ENCODE measurements at places on chromosomes 12 and 14.

DNA sequence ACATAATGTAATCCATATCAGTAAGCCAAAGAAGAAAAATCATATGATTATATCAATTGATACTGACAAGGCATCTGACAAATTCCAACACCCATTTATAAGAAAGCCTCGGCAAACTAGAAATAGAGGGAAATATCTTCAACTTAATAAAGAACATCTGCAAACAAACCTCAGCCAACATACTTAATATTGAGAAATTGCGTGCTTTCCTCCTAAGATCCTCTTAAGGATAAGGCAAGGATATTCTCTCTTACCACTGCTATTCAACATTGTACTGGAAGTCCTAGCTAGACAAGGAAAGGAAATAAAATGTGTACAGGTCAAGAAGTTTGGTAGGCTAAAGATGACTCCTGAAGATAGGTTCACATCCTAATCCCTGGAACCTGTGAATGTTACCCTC, 115.9 kb downstream of the DERA start:
- DNase-seq = no peak

DNA sequence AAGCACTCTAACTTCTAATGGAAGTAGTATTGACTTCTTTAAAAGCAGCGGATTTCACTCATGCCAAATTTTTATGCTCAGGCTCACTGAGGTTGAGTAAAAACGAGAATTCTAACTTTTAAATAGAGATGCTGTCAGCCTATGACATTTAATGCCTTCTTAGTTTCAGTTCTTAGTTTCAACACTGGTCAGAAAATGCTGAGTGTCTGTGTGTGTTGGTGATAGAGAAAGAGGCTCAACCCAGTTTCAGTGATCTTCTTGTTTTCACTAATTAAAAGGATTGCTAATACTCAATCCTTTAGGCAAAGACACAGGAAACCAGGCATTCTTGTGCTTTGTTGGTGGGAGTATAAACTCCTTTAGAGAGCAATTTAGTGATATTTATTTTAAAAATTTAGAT, 31.0 kb downstream of the PEBP1 start:
- DNase-seq = no peak

GRCh38 chr12:101799774-101800173, 31.0 kb downstream of the GNPTAB start:
- DNase-seq = no peak

DNA sequence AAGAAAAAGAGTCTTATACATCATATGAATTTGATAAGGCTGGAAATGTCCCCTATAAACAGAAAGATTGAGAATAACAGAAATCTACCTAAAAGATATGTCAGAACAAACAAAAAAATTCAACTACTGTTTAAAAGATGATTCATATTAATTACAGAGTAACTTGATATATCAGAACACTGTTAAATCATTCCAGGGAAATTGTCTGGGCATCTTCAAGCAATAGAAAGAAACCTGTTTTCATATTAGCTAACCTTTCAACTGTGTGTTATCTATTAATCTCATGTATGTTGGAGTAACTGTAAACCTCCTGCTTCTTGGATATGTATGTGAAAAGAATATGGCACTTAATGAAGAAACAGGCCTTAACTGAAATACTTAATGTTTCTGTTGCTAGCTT, 96.7 kb downstream of the NUBPL start:
- DNase-seq = no peak

DNA sequence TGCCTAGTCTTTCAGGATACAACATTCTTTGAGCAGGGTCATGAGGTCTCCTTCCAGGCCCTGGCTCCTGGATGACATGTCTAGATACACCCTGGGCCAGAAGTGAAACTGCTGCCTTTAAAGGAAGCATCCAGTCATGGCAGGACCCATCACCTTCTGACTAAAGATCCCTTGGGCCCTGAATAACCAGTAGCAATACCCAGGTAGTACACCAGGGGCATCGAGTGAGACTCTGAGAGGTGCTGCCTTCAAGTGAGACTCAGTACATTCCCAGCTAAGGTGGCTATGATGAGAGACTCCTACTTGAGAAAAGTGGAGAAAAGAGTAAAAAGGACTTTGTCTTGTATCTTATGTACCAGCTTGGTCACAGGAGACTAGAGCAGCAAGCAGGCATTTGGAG, 23.5 kb downstream of the OR6C68 start:
- DNase-seq = no peak

All from stimulated activated CD8-positive, alpha-beta memory T cell treated with anti-CD3 and anti-CD28 coated beads, Interleukin-7, amount 100 ng/mL, for 1 hour (primary cell).